ENCODE measurements at places on chromosomes 11 and 22.
A peak's percentile ranks its signal among the peaks of the same experiment; 100 is the strongest.

DNA sequence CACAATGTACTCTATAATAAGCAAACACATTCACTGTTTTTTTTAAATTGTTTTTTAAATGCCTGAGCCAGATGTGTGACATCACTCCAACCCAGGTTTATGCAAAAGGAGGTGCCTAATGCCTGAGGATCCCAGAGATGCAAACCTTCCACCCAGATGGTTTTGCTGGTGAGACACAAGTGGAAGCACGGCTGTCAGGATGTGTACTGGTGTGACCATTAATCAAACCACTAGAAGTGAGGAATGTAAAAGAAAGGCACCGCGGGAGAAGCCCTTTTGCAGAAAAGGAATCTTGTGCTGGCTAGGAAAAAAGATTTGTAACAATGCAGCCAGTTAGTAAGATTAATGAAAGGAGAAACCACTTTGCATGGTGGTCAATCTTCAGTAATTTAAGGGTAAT lies 407.4 kb downstream of the LARGE1 start:
- no peak for DNase-seq

GRCh38 chr11:76574879-76575278 lies 95.7 kb downstream of the LRRC32 start:
- no peak for DNase-seq

GRCh38 chr11:88398372-88398771 lies 60.8 kb upstream of the CTSC start:
- no peak for DNase-seq

DNA sequence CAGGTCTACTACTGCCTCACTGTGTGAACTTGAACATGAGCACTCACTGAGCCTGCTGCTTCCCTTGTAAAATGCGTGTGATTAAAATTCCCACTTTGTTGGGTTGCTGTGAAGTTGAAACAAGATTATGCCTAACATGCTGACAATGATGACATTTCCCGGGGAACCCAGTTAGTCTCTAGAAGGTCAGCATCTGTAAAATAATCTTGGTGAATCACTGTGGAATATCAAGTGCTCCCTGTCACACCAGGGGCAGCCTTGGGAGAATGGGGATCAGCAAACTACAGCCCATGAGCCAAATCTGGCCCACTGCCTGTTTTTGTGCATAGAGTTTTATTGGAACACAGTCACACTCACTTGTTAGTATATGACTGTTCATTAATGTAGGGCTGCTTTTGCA lies 335.2 kb downstream of the MIAT start:
- DNase-seq, result no peak

GRCh38 chr11:8355416-8355742 lies 91.7 kb upstream of the LMO1 start:
- DNase-seq, result no peak

- no peak for DNase-seq
Observed at GRCh38 chr11:1810761-1811160, 24.0 kb upstream of the SYT8 start.

GRCh38 chr11:16981651-16982194 lies 32.5 kb downstream of the PLEKHA7 start:
- peak; percentile 42 for DNase-seq

DNA sequence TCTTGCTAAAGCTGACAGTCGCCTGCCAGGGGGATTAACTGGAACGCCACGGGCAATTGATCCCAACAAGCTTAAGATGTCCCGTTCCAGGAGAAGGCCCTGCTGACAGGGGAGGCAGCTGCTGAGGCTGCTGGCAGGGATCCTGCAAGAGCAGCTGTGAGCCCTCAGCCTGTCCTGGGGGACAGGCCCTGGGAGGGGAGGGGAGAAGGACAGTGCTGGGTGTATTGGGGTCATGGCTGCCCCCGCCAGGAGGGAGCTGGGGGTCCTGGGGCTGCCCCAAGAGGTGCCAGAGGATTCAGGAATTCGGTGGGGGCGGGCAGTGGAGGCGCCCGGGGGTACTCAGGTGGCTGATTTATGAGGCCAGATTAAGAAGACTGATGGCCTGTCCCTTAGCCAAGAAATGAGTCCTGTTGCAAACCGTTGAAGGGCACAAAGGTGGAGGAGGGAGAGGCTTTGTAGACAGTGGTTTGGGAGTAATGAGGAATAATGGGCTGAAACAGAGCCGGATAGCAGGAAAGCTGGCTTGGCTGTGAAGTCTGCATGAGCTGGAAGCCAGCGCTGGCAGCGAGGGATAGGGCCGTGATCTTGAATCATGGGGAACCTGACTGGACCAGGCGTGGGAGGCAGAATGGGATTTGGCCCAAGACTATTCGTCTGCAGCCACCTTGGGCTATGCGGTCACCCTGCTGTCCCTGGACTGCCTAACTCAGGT lies 133.5 kb downstream of the CACNA1I start:
- DNase-seq, result no peak

GRCh38 chr11:134890446-134890845 lies 478.4 kb upstream of the B3GAT1 start:
- DNase-seq, result no peak

Measured in hypothalamus (tissue), 51 donors.